Thoracic aorta endothelial cell (primary cell): ENCODE measurements at places on chromosomes 3 and 15. TPM values are rescaled to one million over a fixed set of nuclear protein-coding genes. Genes with fewer than 3 reads are reported as not detected.

The TMEM158 gene
- total RNA-seq: 5.3 and 8.8 TPM in 2 replicates

The TM4SF1 gene
- total RNA-seq: 845 and 906 TPM in 2 replicates

The REC114 gene
- total RNA-seq: not detected in 2 replicates

The IL17RE gene
- total RNA-seq: 0.13 and 0.29 TPM in 2 replicates

The NISCH gene
- total RNA-seq: 82.6 and 92.1 TPM in 2 replicates

The ZMYND10 gene
- 0.07 and 0.13 TPM in 2 replicates for total RNA-seq

The TUBGCP5 gene
- 29.3 and 33.2 TPM in 2 replicates for total RNA-seq

The POC1A gene
- 8.0 and 12.6 TPM in 2 replicates for total RNA-seq

The FAM240A gene
- not detected in 2 replicates for total RNA-seq

The AEN gene
- total RNA-seq: 60.6 and 75.5 TPM in 2 replicates

The TF gene
- 0.14 TPM in 1 of 2 replicates, not detected in the other for total RNA-seq

The FEZF2 gene
- total RNA-seq: not detected in 2 replicates

The TGM4 gene
- total RNA-seq: 0.07 and 0.13 TPM in 2 replicates

The ZNF660 gene
- 0.50 and 0.53 TPM in 2 replicates for total RNA-seq

The SYNPR gene
- total RNA-seq: not detected in 2 replicates

The UNC13C gene
- under 0.01 TPM in 1 of 2 replicates, not detected in the other for total RNA-seq

The TICRR gene
- 10.9 and 16.2 TPM in 2 replicates for total RNA-seq

The GOLGA8J gene
- not detected in 2 replicates for total RNA-seq

The GPR171 gene
- not detected in 2 replicates for total RNA-seq

The SPTBN5 gene
- total RNA-seq: 8.5 TPM in 2 replicates

The ALDH1A2 gene
- 2.3 and 38.1 TPM in 2 replicates for total RNA-seq

The ZNF620 gene
- total RNA-seq: 5.6 and 7.0 TPM in 2 replicates

The FURIN gene
- 64.8 and 101 TPM in 2 replicates for total RNA-seq

The SLC24A5 gene
- total RNA-seq: 0.07 TPM in 1 of 2 replicates, not detected in the other

The SPINK8 gene
- total RNA-seq: not detected in 2 replicates

The CCNB2 gene
- 50.8 and 94.9 TPM in 2 replicates for total RNA-seq
